Activated T-cell treated with anti-CD3 and anti-CD28 coated beads for 1 hour (primary cell): ENCODE measurements at places on chromosomes 6 and 20.
A peak's percentile ranks its signal among the peaks of the same experiment; 100 is the strongest.

GRCh38 chr6:26121141-26122004 is 34.1 kb downstream of the HFE start:
- DNase-seq = no peak

DNA sequence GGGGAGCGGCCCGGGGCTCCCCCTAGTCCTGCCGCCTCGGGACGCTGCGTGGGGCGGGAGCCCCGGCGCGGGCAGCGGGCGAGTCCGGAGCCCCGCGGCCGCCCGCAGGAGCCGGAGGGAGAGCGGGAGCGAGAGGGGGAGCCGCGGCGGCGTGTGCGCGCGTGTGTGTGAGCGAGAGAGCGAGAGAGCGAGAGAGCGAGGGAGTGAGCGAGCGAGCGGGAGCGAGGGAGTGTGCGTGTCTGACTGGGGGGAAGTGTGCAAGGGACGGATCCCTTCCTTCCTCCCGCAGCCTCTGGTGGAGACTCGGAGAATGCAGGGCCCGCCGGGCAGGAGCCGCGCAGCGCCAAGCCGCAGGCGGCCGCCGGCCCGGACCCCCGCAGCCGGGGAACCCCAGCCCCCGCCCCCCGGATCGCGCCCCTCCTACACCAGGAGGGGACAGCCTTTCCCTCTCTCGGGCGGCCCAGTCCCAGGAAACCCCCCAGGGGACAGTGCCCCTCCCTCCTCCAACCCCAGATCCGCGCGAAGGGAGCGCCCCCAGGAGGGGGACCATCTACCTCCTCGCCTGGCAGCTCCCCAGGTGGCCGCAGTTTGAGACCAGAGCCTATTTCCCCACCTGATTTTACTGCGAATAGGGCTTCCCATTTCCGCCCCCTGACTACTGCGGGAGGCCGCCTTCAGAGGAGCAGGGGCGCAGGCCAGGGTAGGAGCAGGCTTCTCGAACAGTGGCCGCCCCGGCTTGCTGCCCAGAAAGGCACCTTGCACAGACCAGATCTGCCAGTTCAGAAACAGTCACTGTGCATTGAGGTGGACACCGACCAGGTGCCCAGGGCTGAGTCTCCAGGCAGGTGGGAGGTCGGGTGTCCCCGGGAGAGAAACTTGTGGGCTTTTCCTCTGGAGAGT is at the start of gene CDH22:
TSS of gene CDH22 (minus strand) at position 241 of the 900 bp plus-strand sequence. CDS start 57,204 bp downstream, outside the sequence.
- DNase-seq = no peak

GRCh38 chr6:85691478-85691877 is 48.8 kb upstream of the SYNCRIP start:
- no peak for DNase-seq

GRCh38 chr6:130964289-130964688 is 98.8 kb downstream of the EPB41L2 start:
- DNase-seq = no peak

GRCh38 chr6:35439308-35439707 is 12.8 kb upstream of the FANCE start:
- no peak for DNase-seq

GRCh38 chr6:145734486-145735355 is 599 bp downstream of the EPM2A start:
- peak; percentile 37 for DNase-seq

GRCh38 chr6:167799033-167799821 is 27.5 kb upstream of the AFDN start:
- no peak for DNase-seq
